GM12892 (cell line): ENCODE measurements at places on chromosomes 1 and 21.

DNA sequence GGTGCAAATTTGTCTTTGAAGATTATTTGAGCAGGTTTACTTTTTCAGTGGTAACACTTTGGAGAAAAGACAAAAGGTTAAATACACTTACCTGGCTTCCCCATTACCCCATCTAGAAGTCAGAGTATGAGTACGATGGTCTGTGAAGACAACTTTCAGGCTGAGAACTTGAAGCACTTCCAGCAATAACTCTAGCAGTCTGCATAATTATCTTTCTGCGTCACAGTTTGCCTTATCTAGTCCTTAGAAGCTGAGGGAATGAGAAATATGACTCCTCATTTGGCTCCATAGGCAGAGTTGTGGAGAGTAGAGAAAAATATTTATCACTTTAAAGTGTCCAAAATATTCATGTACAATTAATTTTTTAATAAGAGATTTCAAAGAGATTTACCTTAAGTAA lies 323.4 kb upstream of the CAMK1G start:
- no peak for DNase-seq

DNA sequence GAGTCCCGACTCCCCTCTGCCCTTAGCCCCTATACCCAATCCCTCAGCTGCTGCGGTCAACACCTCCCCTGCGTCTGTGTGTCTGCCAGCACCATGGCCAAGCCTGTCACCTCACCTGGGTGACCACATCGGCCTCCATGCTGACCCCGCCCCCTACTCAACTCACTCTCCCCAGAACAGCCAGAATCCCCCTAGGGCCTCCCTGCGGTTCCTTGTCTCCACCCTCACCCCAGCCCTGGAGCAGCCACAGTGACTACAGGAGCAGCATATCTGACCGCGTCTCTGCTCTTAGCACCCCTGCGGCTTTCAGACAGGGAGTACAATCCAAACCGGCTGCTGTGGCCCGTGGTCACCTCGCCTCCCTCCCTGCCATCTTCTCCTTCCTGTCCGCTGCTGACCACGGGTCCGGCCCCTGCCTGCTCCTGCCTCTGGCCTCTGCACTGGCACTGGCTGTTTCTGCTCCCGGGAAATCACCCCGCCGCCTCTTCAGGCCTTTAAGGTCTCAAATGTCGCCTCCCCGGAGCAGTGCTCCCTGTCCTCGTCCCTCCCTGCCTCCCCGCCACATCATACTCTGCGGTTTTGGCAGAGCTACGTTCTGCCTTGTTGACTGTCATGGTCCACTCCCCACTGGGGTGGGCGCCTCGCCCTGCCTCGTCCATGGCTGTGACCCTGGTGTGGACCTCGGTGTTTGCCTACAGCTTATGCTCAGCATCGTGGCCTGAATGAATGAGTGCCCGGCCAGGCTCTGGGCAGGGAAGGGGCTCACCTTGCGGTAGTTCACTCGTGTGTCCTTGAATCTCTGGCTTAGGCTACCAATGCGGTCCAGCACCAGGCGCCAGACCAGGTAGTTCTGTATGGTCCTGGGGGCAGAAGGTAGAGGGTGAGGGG lies 11.1 kb downstream of the PRXL2B start:
- DNase-seq: no peak

GRCh38 chr1:58857680-58858673 lies 74.1 kb upstream of the JUN start:
- no peak for DNase-seq

DNA sequence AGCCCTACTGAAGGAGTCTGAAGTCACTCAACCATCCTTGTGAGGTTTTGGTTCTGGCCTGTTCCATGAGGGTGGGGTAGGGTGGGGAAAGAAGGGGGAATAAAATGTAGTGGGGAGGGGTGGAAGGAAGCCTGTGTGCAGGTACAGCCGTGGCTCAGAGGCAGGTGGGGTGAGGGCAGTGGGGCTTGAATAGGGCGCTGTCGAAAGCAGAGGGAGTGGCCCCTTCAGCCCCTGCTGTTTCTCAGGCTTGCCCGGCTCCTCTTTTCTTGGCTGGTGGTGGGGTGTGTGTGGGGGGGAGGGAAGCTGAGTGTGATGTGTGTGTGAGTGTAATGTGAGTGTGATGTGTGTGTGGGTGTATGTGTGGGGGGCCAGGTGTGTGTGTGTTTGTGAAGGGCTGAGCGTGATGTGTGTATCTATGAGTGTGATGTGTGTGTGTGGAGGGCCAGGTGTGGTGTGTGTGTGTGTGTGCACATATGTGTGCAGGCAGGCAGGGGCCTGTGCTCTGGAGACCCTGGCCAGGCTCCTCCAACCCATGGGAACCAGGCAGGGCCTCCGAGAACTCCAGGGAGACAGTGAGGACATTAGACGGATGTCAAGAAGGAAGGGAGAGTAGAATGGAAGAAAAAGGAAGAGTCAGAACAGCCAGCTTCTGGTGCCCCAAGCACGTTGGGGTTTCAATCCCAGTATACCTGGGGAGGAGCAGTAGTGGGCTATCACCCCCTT lies 9.0 kb downstream of the SOX13 start:
- DNase-seq: no peak

DNA sequence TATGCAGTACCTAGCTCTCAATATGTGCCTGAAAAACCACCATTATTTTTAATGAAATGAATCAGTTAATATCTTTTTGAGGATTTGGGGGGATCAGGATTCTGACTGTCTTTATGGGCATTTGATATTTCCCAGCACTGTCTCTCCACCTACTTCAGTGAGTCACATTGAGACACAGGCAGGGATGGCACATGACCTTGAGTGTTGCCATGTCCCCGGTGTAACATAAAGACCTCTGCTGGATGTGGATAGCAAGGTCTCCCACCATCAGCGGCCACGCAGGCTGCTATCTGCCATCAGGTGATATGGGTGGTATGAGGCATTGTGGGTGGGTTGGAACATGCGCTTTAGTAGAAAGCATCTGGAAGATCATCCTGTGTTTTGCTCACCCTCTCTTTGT lies 103.2 kb downstream of the RGL1 start:
- no peak for DNase-seq

DNA sequence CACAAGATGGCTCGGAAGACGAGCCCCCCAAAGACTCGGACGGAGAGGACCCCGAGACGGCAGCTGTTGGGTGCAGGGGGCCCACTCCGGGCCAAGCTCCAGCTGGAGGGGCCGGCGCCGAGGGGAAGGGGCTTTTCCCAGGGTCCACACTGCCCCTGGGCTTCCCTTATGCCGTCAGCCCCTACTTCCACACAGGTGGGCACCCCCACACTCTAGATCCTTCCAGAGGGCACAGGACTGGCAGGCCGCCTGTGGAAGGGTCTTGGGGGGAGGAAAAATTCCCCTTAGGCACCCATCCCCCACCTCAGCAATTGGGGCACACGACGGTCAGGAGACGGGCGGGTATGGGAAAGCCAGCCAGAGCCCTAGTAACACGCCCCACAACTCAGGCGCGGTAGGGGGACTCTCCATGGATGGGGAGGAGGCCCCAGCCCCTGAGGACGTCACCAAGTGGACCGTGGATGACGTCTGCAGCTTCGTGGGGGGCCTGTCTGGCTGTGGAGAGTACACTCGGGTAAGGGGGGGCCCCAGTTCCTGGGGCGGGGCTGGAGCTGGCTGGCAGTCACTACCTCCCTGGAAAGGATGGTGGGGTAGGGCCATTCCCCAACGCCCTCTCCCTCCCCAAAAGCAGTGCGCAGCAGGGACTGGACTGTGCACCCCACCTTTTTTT lies 16.1 kb downstream of the NOC2L start:
- DNase-seq: no peak

- DNase-seq: no peak
These were observed 2.8 kb downstream of the DYRK1A start for GRCh38 chr21:37369307-37369854.

GRCh38 chr1:213122514-213122929 lies 71.5 kb downstream of the RPS6KC1 start:
- no peak for DNase-seq

GRCh38 chr1:113918243-113918642 lies 10.9 kb upstream of the HIPK1 start:
- no peak for DNase-seq

GRCh38 chr1:72066431-72066830 lies 215.9 kb downstream of the NEGR1 start:
- no peak for DNase-seq

DNA sequence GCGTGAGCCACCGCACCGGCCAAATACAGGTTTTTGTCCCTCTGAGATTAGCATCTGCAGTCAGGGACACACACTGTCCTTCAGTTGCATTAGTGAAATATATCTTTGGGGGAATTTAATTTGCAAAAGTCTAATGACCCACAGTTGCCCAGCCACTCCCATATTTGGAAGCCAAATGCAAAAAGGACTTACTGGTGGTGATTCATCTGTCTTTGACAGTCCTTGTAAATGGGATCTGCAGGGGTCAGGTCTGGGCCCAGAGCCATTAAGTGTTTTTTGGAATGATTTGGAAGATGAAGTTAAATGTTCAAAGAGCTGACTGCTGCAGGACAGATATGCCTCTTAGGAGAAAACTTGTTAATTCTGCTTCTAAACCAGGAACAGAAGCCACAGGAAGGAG lies 44.6 kb upstream of the DNASE2B start:
- no peak for DNase-seq

DNA sequence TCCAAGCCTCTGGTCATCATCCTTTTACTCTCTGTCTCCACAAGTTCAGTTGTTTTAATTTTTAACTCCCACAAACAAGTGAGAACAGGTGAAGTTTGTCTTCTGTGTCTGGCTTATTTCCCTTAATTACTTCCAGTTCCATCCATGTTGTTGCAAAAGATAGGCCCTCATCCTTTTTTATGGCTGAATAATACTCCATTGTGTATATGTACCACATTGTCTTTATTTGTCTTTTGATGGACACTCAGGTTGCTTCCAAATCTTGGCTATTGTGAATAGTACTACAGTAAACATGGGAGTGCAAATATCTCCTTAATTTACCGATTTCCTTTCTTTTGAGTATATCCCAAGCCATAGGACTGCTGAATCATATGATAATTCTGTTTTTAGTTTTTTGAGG lies 262.5 kb downstream of the HHAT start:
- no peak for DNase-seq

- no peak for DNase-seq
These were observed 221.1 kb upstream of the PLXNA2 start for GRCh38 chr1:208465266-208465665.

DNA sequence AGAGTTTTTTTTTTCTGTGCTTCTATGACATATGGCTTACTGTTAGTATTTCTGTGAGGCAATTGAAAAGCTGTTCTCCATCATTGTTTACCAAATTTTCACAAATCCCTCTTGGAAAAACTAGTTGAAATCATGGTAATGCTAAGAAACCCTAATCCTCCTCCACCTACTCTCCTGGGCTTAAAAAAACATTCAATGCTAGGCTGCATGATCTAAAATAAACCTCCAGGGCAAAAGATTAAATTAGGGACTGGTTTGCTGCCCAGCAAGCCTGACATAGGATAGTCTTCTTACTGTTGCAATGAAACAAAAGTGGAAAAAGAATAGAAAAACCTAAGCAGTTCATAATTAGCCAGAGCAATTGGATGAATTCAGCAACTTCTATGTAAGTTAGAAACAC lies 16.1 kb downstream of the C1orf52 start:
- no peak for DNase-seq

DNA sequence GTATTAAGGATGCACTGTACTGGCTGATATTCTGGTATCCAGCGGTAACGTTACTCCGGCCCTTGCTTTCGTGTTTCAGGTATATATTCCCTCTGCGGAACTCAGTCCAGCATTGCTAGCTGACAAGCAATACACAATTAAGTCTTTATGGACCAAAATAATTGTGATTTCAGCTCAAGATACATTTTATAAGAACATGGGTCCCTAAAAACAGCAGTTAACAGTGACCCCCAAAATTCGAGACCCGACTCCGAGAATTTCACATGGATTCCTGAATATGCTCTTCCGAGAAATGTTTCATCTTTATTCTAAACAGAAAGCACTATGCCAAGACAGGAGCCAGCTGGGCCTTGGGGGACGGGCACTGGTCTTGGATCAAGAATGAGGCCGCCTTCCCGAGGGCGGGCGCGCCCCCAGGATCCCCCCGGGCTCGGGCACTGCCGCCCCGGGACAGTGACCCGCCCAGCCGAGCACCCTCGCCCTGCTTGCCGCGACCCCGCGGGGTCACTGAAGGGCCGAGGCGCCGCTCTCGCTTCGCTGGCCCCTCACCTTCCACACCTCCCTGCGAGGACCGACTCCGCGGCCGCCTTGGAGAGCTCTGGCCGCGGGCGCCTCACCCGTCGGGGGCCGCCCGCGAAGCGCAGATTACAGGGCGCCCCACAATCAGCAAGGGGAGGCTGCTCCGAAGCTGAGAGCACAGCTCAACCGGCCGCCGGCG lies 610 bp downstream of the SCYL3 start:
- DNase-seq: no peak

- no peak for DNase-seq
These were observed 786.6 kb downstream of the ADGRL2 start for GRCh38 chr1:82587371-82587770.

DNA sequence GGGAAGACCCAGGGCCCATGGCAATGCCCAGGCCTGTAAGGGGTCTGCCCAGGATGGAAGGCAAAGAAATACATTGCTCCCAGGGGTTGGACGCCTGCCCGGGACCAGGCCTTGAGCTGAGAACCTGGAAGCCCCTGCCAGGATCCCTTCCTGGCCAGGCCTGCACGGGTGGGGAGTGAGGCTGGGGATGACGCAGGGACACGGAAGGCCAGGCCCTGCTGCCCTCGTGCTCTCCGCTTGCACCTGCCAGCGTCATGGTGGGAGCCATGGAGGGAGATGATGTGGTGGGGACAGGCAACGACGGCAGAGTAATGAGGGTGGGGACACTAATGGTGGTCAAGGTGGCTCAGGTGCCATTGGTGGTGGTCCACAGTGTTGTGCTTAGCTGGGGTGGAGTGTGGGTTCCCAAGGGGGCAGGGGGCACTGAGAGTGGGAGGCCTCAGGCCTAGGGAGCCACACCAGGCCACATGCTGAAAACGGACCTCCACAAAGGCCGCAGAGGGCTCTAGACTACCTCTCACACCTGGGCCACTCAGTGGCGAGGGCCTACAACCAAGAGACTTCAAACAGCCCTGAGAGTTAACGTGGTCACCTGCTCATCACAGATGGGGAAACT lies 4.3 kb downstream of the HES3 start:
- no peak for DNase-seq

- DNase-seq: no peak
These were observed 85.6 kb downstream of the GREM2 start for GRCh38 chr1:240526312-240526711.

DNA sequence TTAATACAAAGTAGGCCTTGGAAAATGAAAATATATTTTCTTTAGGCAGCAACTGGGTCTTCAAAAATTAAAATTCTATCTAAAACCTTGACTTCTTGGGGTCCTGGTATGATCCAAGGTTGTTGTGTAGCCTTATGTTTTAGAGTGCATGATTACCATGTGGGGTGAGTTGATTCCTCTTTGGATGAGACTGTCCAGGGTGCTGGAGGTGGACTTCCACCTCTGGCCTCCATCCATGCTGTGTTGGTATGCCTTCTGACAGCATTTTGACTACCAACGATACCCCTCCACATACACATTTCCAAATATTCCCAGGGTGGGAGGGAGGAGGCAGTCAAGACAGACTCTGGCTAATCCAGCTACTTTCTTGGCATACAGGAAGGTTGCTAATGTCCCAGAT lies 205.0 kb downstream of the TNR start:
- DNase-seq: no peak
